ENCODE measurements at places on chromosomes 11 and 22.

DNA sequence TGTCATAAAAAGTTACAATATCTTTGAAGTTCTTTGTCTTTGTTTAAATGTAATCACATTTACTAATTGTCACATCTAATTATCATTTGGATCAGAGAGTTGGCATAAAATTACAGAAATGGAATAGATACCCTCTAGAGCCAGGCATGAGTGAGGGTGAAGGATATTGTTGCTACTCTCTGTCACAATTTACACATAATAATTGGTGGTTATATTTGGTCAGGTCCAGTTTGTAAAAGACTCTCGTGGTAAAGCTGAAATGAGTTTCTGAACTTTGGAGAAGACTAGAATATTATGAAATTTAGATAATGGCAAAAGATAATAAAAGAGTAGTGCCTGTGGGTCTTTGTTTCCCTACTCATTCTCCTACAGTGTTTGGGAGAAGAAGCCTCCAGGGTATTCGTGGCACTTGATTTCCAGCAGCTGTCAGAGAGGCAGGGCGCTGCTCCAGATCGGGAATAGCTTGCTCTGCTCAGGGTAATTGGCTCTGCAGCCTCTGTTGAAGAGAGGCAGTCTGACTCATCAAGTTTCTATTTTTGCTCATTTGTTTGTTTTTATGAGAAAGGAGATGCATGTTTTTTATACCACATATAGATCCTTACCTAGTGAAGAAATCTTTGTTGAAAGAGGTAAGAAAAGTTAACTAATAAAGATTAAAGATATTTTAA lies 349.9 kb downstream of the CNTN5 start:
- DNase-seq, result no peak

DNA sequence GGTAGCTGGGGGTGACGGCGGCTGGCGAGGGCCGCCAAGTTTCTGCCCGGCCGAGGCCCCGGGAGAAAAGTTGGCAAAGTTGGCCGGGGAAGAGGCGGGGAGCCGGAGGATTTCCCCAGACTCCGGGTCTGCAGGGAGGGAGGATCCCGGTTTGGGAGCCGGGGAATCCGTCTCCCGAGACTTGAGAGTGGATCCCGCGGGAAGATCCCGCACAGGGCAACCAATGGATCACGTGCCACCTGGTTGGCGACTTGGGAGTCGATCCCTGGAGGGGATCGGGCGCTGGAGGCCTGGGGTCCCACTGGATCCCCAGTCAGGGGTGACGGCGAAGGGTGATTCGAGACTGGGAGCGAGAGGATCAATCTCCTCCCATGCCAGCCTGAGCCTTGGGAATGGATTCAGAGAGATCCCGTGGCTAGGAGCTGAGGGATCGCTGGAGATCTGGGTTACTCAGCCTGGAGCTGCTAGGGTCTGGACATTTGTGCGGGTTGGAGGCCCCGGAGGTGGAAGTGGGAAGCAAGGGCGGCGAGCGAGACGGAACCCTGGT lies 394 bp downstream of the KIAA1671 start:
- peak; percentile 50 for DNase-seq

DNA sequence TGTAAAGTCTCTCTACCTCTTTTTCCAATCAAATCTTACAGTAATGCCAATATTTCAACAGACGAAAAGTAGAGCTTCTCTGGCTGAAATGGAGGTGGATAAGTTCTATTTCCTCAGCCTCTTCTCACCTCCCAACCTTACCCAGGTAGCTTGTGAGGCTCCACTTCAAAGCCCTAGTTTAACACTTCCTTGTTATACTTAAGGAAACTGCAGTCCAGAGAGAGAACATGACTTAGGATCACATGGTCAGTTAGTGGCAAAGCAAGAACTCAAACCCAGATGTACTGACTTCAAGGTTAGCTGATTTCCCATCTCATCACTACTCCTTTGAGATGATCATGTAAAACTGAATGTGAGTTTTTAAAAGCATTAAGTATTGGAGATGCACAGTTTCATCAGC lies 32.5 kb downstream of the PAK1 start:
- DNase-seq, result no peak

- DNase-seq, result no peak
Observed at GRCh38 chr11:129573161-129573560, 197.5 kb downstream of the BARX2 start.

- peak; percentile 53 for DNase-seq
Observed at GRCh38 chr11:72015511-72016061, 16.9 kb downstream of the IL18BP start.

GRCh38 chr11:115522302-115522701 lies 18.1 kb upstream of the CADM1 start:
- no peak for DNase-seq

All from WERI-Rb-1 (cell line).